ENCODE measurements at places on chromosomes 3 and 15.

GRCh38 chr15:41465822-41466421 is 27.8 kb upstream of the ITPKA start:
- no peak for DNase-seq

- DNase-seq, result no peak
Measured at GRCh38 chr15:26939398-26939797, 31.6 kb upstream of the GABRG3 start.

- no peak for DNase-seq
Measured at GRCh38 chr3:34396956-34397355, 598.5 kb downstream of the PDCD6IP start.

DNA sequence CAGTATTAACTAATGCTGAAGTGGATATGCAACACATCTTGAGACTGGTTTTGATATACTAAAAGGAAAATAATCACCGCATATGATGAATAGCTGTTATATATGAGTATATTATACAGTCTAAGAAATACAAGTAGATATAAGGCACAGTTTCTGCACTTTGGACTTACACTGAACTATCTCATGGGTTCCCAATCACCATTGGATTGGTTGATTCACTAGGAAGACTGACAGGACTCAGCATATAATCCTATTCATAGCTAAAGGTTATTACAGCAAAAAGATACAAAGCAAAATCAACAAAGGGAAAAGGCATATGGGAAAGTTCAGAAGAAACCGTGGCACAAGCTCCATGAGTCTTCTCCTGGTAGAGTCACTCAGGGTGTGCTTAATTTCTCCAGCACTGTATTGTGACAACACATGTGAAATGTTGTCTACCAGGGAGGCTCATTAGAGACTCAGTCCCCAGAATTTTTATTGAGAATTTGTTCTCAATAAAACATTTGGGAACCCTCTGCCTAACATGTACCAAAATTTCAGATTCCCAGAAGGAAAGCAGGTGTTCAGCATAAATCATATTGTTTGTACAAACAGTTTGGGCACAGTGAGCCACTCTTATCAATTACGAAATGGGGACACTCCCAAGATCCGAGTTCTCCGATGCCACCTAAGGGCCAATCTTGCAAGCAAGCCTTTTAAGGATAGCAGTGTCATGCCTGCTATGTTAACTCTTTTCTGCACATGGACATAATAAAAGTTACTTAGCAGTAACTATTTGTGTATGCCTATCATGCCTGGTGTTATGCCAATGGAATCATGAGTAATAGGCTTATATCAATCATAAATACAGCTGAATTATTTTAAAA is 26.8 kb downstream of the CMC1 start:
- DNase-seq, result no peak

GRCh38 chr3:42960282-42960681 is 18.8 kb upstream of the GASK1A start:
- DNase-seq, result no peak

- peak; percentile 93 for DNase-seq
Measured at GRCh38 chr3:186567072-186567921, at the start of gene TBCCD1. TSS of gene TBCCD1 (minus strand) at chr3:186567339. CDS start at chr3:186564329, 3,010 bp downstream.

DNA sequence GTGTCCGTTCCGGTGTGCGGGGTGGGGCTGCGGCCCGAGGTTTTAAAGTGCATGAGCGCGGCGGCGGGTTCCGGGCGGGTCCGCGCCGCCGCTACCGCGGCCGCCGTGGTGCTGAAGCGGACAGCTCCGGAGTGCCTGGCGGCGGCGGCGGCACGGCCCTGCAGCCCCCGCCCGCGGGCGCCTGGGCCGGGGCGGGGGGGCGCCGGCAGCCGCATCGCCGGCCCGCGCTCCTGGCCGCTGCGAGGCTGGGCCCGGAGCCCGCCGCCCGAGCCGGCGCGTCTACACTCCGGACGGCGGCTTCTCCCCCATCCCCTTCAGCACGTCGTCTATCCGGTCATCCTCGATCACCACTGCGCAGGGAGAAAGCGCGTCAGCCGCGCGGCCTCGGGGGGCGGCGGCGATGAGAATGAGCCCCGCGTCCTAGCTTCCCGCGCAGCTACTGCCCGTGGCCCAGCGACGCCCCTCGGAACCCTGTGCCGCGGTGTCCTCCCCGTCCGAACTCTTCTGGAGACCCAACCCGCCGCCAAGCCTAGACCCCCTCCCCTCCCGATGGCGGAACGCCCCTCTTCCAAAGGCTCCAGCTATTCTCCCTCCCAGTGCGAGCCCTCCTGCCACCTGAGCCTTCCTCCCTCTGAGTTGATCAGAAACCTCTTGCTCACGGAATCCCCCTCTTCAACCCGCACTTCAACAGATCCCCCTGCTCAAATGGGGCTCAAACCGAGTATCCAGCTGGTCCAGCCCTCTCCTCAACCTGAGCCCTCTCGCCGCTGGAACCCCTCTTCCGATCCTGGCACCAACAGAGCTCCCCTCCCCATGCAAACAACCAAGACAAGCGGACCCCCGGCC is 1.3 kb downstream of the CAMK2N2 start:
- no peak for DNase-seq
